ENCODE measurements at places on chromosomes 6 and 20. TPM values are rescaled to one million over a fixed set of nuclear protein-coding genes. Genes with fewer than 3 reads are reported as not detected.

The WASF1 gene
- total RNA-seq: 1.2 TPM

- no peaks in the 10 kb centered on the region for H3K27me3 ChIP-seq
- H3K4me3 ChIP-seq: no peak overlapping the region
- H3K4me1 ChIP-seq: peaks cover 44% of the 10 kb centered on the region
- peaks cover 27% of the 10 kb centered on the region for H3K36me3 ChIP-seq
These were observed 8.9 kb downstream of the TSHZ2 start for GRCh38 chr20:52981051-52981450.

DNA sequence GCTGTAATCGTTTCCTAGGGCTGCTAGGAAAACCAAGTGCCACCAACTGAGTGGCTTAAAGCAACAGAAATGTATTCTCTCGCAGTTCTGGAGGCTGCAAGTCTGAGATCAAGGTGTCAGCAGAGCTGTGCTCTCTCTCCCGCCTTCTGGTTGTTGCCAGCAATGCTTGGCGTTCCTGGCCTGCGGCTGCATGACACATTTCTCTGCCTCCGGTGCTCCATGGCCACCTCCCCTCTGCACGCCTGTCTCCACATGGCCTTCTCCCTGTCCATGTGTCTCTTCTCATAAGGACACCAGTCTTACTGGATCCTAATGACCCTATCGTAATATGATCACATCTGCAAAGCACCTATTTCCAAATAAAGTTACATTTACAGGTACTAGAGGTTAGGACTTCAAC is 91.7 kb upstream of the AKAP12 start:
- H3K36me3 ChIP-seq: no peaks in the 10 kb centered on the region
- H3K4me1 ChIP-seq: no peaks in the 10 kb centered on the region
- no peak overlapping the region for H3K27ac ChIP-seq
- no peak overlapping the region for H3K4me3 ChIP-seq
- no peak for DNase-seq

DNA sequence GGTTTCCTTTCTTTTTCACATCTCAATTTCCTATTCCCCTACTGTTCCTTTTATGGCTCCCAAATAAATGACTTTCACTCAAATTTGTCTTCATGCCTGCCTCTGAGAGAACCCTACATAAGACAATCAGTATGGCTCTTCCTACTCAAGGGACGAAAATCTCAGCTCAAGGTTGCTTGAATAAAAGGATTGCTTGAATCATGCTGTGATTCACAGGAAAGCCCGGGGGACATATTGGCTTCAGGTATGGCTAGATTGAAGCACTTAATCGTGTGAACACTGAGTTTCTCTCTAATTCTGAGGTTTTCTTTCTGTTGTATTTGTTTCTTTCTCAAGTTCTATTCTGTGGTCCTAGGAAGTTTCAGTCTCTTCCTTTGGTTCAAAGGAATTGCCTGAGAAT is 140.3 kb upstream of the SULF2 start:
- H3K36me3 ChIP-seq: no peaks in the 10 kb centered on the region
- no peak for DNase-seq
- no peak overlapping the region for H3K4me3 ChIP-seq
- no peaks in the 10 kb centered on the region for H3K4me1 ChIP-seq

DNA sequence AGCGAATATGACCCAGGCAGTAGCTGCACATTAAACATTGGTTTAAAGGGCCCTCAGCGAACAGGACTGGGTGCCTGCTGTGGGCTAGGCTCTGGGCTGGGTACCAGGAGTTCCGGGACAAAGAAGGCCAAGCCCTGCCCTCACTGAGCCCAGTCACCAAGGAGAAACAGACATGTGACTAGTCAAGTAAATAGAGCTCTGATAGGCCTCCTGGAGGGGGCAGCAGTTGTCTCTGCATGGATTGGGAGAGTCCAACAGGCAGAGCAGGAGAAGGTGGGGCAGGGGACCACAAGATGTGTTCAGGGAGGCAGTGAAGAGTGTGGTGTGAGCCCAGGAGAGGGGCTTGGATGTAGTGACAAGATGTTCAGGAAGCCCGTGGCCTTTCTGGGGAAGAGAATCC is 3.1 kb downstream of the HM13 start:
- H3K27ac ChIP-seq: no peak overlapping the region
- no peaks in the 10 kb centered on the region for H3K27me3 ChIP-seq
- H3K36me3 ChIP-seq: peaks cover 28% of the 10 kb centered on the region
- H3K4me3 ChIP-seq: no peak overlapping the region

All from activated CD4-positive, alpha-beta T cell treated with anti-CD3 and anti-CD28 coated beads, Interleukin-2, amount 10 ng/mL, durations not matched to agents 24 days and 14 days (primary cell).